Uterine smooth muscle cell (primary cell): ENCODE measurements at places on chromosomes 3 and 15. TPM values are rescaled to one million over a fixed set of nuclear protein-coding genes. Genes with fewer than 3 reads are reported as not detected.

The SEMA3B gene
- 6.8 and 29.5 TPM in 2 replicates for total RNA-seq

The IL17RB gene
- total RNA-seq = 0.11 and 0.12 TPM in 2 replicates

The NMNAT3 gene
- total RNA-seq = 0.33 and 2.4 TPM in 2 replicates

The FEZF2 gene
- not detected in 2 replicates for total RNA-seq

The P2RY13 gene
- not detected in 2 replicates for total RNA-seq

The VPS8 gene
- total RNA-seq = 72.8 and 104 TPM in 2 replicates

The EPHB1 gene
- 0.12 and 0.77 TPM in 2 replicates for total RNA-seq

The AADACL2 gene
- total RNA-seq = not detected in 2 replicates

The OR5K2 gene
- not detected in 2 replicates for total RNA-seq

The GPD1L gene
- 11.6 and 14.5 TPM in 2 replicates for total RNA-seq

The GOLGA8T gene
- total RNA-seq = not detected in 2 replicates

The GATM gene
- total RNA-seq = 0.25 and 0.44 TPM in 2 replicates

The CLPX gene
- total RNA-seq = 45.1 and 53.0 TPM in 2 replicates

The EIF5A2 gene
- 14.2 and 16.9 TPM in 2 replicates for total RNA-seq

The ZNF502 gene
- 4.7 and 5.8 TPM in 2 replicates for total RNA-seq

The SLC22A13 gene
- total RNA-seq = 0.22 and 0.25 TPM in 2 replicates

The RAD51 gene
- 4.9 and 11.0 TPM in 2 replicates for total RNA-seq

The SLITRK3 gene
- under 0.01 and 0.11 TPM in 2 replicates for total RNA-seq

The DCBLD2 gene
- total RNA-seq = 311 and 463 TPM in 2 replicates

The OR5H6 gene
- not detected in 2 replicates for total RNA-seq

The SCAANT1 gene
- not detected in 2 replicates for total RNA-seq

The PROK2 gene
- not detected in 2 replicates for total RNA-seq

The THPO gene
- 0.25 and 0.66 TPM in 2 replicates for total RNA-seq

The CATSPER2 gene
- total RNA-seq = 2.1 and 2.9 TPM in 2 replicates

The CHRNA7 gene
- total RNA-seq = 0.37 and 1.2 TPM in 2 replicates

The C3orf49 gene
- total RNA-seq = not detected in 2 replicates

The ZKSCAN7 gene
- 5.5 and 7.4 TPM in 2 replicates for total RNA-seq

The FANCD2OS gene
- not detected in 2 replicates for total RNA-seq

The ADAMTS17 gene
- 0.11 and 0.25 TPM in 2 replicates for total RNA-seq

The ZNF385D gene
- 0.66 and 0.75 TPM in 2 replicates for total RNA-seq

The GPR149 gene
- total RNA-seq = not detected in 2 replicates

The LCMT2 gene
- total RNA-seq = 11.2 and 13.2 TPM in 2 replicates

The TEX55 gene
- not detected in 2 replicates for total RNA-seq

The CPB1 gene
- total RNA-seq = not detected in 2 replicates

The LYZL4 gene
- not detected in 2 replicates for total RNA-seq

The POTEB3 gene
- not detected in 2 replicates for total RNA-seq

The C3orf20 gene
- total RNA-seq = not detected in 2 replicates

The SPINK8 gene
- not detected in 2 replicates for total RNA-seq

The DOCK3 gene
- total RNA-seq = under 0.01 and 0.12 TPM in 2 replicates

The RNF111 gene
- 14.2 and 14.9 TPM in 2 replicates for total RNA-seq

The GCHFR gene
- 1.6 and 1.7 TPM in 2 replicates for total RNA-seq

The C2CD4B gene
- 0.25 TPM in 1 of 2 replicates, not detected in the other for total RNA-seq

The NEK10 gene
- 1.7 and 7.0 TPM in 2 replicates for total RNA-seq

The ACTRT3 gene
- 3.7 and 4.2 TPM in 2 replicates for total RNA-seq

The ZNF860 gene
- total RNA-seq = 0.37 and 0.66 TPM in 2 replicates
